ENCODE measurements at places on chromosomes 5 and 9.

- DNase-seq: no peak
Measured at GRCh38 chr9:83554278-83554677, 16.1 kb upstream of the FRMD3 start.

GRCh38 chr9:72362680-72363139 is 2.3 kb downstream of the ZFAND5 start:
- DNase-seq: no peak

- no peak for DNase-seq
Measured at GRCh38 chr9:134429007-134429406, 102.8 kb downstream of the RXRA start.

DNA sequence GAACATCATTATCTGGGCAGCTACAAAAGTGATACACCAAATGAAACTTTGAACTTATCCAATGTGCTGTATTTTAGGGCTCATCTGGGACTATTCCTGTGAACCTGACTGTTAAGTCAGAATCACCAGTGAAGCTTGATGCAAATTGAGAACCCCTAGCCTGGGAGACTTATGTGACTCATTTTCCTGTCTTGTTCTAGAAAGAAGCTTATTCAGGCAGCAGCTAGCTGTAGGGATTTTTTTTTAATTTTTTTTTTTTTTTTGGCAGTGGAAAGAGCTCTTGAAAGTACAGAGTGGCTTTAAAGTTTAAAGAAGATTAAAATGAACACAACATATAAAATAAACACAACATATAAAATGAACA is 81.1 kb upstream of the TNFAIP8 start:
- DNase-seq: no peak

- DNase-seq: no peak
Measured at GRCh38 chr9:129561594-129562281, 59.2 kb downstream of the C9orf50 start.

DNA sequence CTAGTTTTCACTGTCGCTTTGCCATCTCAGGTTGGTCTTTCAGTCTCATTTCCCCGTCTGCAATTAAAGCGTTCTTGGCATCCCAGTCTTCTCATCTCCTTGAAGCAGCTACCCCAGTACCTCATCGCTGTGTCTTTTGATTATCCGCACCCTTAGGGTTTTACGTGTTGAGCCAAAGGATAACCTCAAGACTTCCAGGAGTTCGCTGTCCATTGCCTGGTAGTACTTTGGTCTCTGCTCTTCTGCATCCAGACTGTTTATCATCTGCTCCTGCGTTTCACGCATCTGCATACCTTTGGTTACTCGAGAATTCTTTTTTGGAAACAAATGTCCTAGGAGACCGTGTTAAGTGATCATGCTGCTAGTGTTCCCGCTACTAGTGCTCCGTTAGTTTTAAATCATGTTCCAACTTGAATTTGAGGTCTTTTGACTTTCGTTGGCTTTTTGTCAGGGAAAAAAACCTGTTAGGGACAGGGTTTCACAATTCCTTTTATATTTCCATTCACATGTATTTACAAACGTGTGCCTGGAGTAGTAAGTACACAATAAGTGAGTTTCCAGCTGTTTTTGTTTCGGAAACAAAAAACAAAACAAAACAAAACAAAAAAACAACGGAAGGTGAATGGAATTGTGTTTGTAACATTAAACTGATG is 888 bp downstream of the RABGAP1 start:
- DNase-seq: no peak
